HT1080 (cell line): ENCODE measurements at places on chromosomes 6 and 20. TPM values are rescaled to one million over a fixed set of nuclear protein-coding genes. Genes with fewer than 3 reads are reported as not detected.

Gene SMPD2
- total RNA-seq: 14.9 and 15.4 TPM in 2 replicates

GRCh38 chr20:49590163-49591017 lies 22.5 kb upstream of the PTGIS start:
- DNase-seq: no peak

DNA sequence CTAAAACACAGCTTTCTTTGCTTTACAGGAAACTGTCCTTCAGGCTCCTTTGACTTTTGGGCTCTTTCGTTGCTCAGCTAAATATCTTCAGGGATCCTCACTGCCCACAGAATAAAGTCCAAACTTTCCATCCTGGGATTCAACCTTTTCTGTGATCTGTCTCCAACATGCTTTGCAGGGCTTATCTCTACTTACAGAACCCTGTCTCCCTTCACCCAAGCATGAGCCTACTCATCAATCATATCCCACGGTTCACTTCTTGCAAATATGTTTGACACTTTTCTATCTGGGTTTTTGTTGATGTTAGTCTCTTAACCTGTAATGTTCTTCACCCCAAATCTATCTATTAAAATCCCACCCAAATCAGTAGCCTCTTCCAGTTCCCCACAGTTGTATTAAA lies 327.3 kb upstream of the RNF24 start:
- no peak for DNase-seq

GRCh38 chr6:120451508-120451907 lies 882.8 kb downstream of the TBC1D32 start:
- no peak for DNase-seq

- DNase-seq: no peak
These were observed 235.4 kb downstream of the BTBD9 start for GRCh38 chr6:38404355-38404754.

DNA sequence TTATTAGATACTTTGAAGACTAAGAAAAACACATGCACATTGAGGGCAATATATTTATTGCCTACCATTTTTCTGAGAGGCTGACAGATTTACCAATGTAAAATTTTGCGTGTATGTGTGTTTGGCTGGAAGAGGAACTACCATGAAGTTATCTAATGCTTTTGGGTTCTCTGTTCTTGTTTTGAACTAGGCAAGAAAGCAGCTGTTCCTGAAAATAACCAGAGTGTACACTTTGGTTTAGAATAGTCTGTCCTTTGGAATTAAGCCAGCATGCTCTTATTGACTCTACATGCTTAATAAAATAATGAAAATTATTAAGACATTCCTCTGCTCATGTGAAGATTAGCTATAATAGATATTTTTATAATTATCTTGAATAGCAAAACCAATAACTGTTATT lies 129.2 kb downstream of the MYB start:
- no peak for DNase-seq
